Epithelial cell of proximal tubule (primary cell): ENCODE measurements at places on chromosomes 7 and 10. TPM values are rescaled to one million over a fixed set of nuclear protein-coding genes. Genes with fewer than 3 reads are reported as not detected.

Gene GIGYF1
- 8.5 and 14.1 TPM in 2 replicates for total RNA-seq

Gene TEX36
- not detected in 2 replicates for total RNA-seq

Gene FRMD4A
- total RNA-seq = 24.4 and 34.6 TPM in 2 replicates

Gene EMX2
- total RNA-seq = 5.7 and 10.7 TPM in 2 replicates

Gene ACTL6B
- not detected in 2 replicates for total RNA-seq
